CD4-positive, CD25-positive, alpha-beta regulatory T cell (primary cell): ENCODE measurements at places on chromosomes 2 and 18.

- no peak for DNase-seq
These were observed 320.3 kb downstream of the RNF144A start for GRCh38 chr2:7237466-7237865.

GRCh38 chr2:234723400-234723799 lies 226.5 kb upstream of the ARL4C start:
- no peak for DNase-seq

GRCh38 chr2:164910101-164910899 lies 45.0 kb downstream of the SLC38A11 start:
- DNase-seq = no peak

- no peak for DNase-seq
These were observed 29.6 kb upstream of the TMEM177 start for GRCh38 chr2:119649364-119649917.

GRCh38 chr2:230106771-230107170 lies 38.0 kb upstream of the SLC16A14 start:
- DNase-seq = no peak

DNA sequence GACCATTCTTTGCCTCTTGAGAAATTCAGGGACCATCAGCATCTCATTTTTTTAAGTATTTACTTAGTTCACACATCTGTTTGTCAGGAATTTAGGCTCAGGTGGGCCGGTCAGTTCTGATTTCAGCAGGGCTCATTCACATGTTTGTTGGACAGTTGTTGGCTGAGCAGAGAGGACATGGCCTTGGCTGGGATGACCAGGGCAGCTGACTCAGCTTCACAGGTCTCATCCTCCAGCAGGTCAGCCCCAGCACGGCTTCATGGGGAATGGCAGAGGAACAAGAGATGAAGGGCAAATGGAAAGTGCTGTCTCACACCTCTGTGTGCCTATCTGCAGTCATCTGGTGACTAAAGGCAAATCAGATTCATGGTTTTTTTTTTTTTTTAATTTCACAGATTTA lies 136.1 kb upstream of the TMEM200C start:
- DNase-seq = no peak

GRCh38 chr2:74235041-74235440 lies 36.6 kb downstream of the MTHFD2 start:
- DNase-seq = no peak

- DNase-seq = peak; percentile 18
These were observed 265.7 kb downstream of the NEDD4L start for GRCh38 chr18:58309610-58310239.

- DNase-seq = no peak
These were observed 47.8 kb upstream of the CAVIN2 start for GRCh38 chr2:191894681-191895147.

DNA sequence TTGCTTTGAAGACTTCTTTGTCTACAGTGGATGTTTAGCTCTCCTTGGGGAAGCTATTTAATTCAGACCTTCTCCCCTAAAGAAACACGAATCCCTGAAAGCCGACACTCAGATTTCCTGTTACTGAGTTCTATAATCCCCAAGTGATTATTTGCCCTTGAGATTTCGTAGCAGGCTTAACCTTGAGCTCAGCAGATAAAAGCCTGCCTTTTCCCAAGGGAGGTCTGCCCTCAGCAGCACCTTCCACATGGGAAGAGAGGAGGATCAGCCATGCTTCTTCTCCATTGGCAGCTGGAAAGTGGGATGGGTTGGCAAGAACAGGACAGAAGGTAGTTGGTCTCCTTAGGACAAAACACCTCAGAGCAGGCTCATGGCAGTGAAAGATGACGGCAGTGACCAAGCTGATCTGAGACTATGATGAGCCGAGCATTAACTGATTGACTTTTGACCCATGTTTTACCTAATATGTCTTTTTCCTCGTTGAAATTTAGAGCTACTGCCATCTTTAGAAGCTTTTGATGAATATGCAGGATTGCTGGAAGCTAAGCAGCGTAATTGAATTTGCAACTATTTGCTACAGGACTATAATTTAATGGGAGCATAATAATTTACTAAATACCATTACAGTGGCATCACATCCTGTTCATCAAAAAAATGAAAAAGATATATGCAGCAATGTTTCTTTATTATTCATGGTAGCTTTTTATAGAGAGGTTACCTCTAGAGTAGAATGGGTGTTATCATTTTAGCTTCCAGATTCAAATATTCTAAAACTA lies 511.1 kb upstream of the ID2 start:
- no peak for DNase-seq

DNA sequence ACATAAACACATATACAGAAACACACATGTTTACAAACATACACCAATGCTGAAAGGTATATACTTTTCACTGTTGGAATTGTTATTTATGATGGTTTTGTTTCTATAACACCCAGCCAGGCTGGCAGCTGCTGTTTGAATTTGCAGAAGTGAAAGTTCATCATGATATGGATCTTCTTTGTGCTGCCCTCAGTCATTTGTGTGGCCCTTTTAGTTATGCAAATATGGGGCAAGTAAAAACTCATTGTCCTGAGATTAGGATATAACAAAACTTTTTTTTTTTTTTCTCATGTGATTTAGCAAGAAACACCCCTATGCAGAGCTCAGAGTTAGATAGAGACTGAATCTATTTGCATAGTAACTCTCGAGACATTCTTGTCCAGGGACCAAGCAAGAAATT lies 714.1 kb downstream of the KCNJ3 start:
- no peak for DNase-seq

DNA sequence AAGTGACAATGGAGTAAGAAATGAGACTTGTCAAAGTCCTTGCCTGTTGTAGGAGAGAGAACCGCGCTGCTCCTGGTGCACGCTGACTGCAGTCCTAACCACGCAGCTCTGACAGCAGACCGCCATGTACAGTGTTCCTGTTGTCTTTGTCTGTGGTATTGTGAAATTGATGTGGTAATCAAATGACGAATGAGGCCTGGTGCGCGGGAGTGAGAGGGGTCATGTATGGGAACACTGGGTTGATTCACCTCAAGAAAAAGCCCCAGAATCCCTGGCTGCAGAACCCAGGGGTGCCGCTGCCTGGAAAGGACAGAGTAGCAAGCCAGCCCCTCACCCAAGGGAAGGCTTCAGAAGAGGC lies 64.0 kb downstream of the INPP4A start:
- no peak for DNase-seq

DNA sequence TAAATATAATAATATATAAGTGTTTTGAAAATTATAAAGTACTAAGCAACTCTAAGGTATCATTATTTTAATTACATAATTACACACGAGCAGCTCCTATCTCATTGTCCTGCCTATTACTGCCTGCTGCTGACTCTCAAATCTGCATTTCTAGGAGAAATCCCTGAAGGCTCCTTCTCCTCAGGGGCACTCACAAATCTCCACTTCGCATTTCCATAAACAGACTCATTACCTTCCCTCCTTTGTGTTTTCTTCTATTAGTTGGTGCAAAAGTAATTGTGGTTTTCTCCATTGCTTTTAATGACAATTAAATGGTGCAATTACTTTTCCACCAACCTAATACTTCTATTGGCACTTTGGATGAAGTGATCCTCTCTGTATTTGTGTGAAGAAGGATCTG lies 135.0 kb upstream of the HNMT start:
- no peak for DNase-seq

DNA sequence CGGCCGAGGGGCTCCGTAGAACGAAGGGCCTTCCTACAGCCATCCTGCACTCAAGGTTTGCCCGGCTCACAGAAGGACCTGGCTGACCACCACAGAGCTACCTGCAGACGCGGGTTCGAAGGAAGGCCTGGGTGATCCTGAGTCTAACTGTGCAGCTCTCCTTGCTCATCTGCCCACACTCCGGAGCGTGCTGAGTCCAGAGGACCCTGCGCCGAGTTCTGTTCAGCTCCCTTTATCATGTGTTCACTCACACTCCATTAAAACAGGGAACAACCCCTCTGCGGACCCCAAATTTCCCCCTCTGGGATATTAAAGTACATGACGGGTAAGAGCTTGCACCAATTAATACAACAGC lies 138.3 kb downstream of the PXDN start:
- no peak for DNase-seq

DNA sequence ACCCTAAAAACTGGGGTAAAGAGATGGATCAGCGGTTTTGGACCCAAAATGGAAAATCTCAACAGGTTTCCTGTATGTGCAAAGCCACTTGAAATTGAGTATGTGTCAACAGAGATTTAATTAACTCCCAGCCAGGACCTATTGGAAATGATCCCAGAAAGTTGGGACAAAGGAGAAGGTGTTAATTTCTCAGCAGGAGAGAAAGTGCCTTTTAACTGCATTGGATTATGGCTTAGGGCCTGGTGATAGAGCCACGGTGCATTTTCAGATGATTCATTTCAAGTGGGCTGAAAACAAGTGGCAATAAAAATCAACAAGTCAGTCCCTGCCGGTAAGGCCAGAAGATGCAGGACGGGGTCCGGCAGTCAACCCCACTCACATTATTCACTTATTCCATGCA lies 80.2 kb upstream of the BCL11A start:
- no peak for DNase-seq

DNA sequence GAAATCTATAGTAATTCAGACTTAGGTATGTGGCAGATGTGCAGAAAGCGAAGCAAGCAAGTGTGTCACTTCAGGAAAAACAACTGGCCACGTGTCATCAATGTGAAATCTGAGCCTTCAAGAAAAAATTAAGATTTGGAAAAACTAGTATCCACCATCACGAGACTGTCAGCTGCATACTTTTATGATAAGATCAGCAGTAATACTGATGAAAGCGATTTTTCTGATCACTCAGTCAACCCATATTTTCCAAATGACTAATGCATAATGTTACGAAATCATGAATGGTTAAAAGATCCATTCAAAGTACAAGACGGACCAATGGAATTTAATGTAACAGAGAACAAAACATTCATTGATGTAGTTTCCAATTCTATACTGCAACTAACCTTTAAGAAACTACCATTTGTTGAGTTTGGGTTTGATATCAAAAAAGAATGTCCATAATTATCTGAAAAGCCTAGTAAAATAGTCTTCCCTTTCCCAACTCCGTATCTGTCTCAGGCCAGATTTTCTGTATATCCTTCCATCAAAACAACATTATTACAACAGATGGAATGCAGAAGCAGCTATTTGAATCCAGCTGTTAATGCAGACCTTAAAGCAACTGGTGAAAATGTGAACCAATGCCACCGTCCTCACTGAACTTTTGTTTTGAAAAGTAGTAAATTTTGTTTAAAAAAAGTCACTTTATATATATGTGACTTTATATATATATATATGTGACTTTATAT lies 17.0 kb upstream of the BCL2 start:
- DNase-seq = no peak

DNA sequence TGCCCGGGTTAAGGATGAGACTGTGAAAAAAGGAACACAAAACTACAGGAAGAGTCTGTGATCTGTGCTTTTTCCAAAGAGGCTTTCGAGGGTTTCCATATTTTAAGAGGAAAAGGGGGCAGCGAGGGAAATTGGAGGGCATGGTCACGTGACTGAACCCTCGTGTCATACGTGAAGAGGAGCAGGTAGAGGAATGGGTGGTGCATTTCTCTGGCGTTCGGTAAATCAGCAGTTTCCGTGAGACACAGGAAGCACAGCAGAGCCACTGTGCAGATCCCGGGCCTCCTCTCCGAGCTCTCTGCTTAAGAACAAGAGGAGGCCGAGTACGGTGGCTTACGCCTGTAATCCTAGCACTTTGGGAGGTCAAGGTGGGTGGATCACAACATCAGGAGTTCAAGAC lies 219.7 kb downstream of the NDUFA10 start:
- DNase-seq = no peak

DNA sequence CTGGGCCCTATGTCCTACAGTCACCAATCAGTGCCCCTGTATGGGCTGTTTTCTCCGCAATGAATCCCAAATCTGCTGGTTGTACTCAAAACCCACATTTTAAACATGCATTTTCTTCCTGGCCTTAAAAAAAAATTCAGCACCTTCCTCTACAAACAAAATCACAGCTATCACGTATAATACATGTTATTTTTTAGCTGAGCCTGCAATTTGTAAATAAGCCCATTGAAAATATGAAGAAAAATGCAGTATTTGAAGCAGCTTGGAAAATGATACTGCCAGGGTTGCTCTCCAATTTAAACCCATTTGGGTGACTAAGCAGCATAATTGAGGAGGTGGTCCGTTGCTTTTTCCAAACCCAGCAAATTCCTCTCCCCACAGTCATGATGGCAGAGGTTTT lies 33.0 kb upstream of the GYPC start:
- no peak for DNase-seq

- DNase-seq = no peak
These were observed 60.7 kb downstream of the SH3RF3 start for GRCh38 chr2:109189751-109190150.

GRCh38 chr2:221972813-221973478 lies 325.9 kb downstream of the PAX3 start:
- DNase-seq = no peak

GRCh38 chr2:121906170-121906569 lies 150.7 kb downstream of the TSN start:
- DNase-seq = no peak

GRCh38 chr2:3913166-3913565 lies 209.8 kb downstream of the DCDC2C start:
- no peak for DNase-seq

DNA sequence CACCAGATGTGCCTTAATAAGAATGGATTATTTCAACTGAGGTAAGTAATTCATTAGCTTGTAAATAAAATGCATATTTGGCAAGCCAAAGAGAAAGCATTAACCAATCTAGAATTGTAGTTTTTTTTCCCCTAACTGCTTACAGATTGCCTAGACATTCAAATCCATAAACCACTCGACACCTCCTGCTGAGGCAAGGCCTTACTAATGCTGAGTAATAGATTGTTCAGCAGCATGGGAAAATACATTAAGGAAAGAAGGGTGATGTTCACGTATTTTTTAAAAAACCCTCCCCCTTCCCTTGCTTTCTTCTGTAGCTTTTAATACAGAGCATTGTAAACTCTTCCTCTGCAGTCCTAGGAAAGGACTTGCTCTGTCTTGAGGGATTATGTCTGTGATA lies 17.0 kb upstream of the LINC00305 start:
- DNase-seq = no peak

DNA sequence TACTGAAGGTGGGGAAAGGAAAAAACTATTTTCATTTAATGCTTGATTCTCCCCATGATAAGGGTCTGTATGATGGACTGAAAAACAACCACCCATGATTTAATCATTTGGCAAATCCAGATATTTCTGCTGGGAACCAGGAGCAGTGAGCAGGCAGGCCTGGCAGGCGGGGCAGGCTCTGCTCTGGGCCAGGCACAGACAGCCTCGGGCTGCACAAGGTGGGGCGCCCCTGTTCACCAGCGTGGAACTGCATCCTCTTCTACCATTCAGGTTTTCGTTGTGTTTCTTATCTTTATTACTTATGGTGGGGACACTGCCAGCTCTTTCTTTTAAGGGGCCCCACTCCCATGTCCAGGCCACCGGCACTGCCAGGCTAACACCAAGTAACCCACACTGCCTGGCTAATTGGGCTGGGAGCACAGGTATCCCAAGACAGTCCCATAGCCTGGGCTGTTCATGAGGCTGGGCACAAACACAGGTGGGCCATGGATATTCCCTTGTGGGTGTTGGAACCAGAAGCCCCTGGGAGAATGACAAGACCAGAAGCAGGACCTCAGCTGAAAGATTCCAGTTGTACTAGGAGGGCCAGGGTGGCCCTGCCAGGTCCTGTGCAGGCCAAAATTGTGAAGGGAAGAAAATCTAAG lies 57.1 kb upstream of the RALBP1 start:
- no peak for DNase-seq
